ENCODE measurements at places on chromosomes 2 and 18.

GRCh38 chr2:32941944-32942690 is 4.6 kb upstream of the LTBP1 start:
- no peak for DNase-seq

DNA sequence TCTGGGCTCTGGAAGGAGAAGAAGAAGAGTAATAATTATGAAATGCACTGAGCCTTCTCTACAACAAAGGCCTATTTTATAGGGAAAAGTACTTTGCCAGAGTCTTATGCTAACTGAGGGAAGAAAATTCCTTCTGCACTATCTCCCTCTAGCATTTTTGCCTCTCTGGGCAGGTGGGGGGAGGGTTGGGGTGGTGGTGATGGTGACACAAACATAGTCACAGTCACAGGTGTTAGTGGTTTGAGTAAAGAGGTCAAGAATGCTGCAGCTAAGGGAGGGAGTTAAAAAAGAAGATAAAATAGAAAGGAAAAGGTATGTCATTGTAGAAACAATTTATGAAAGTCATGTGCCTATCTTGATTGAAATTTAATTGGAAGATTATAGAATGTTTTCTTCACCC is 140.8 kb upstream of the COL3A1 start:
- DNase-seq, result no peak

DNA sequence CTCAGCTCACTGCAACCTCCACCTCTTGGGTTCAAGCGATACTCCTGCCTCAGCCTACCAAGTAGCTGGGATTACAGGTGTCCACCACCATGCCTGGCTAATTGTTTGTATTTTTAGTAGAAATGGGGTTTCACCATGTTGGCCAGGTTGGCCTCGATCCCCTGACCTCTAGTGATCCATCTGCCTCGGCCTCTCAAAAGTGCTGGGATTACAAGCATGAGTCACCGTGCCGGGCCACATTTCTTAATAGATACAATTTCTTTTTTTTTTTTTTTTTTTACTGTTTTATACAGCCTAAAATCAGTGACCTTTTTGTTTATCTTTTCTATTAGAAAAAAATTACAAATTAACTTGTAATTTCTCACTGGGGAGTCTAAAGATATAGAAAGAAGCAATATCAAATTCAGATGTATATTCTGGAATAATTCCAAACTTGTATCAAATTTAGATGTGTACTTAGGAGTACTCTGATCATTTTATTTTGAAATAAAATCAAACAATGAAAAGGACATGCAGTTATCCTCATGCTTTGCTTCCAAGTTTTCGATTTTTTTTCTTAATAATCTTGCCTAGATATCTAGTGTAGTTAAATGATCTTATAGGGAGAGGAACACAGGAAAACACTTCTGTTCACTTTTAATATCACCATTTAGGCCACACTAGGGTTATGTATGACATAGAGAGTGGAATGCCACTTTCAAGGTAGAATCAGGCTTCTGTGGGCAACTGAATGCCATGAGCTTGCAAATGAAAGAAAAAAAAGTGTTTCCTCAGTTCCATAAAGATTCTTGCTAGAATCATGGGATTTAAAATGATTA is 1089.3 kb downstream of the SUCLG1 start:
- DNase-seq, result no peak

DNA sequence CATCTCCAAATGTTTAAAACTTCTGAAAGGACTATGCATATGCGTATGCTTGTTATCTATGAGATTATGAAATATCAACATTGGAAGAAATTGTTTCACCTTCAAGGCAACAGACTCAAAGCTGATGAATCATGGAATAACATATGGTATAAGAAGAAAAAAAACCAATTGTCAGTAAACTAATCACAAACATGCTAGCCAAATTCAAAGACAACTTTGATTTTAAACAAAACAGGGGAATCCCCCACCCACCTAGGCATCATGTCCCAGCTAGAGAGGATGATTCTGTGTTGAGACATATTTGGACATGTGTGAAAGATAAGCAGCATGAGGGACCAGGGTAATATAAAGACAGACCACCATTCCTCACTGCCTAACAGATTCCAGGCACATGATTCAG is 147.7 kb downstream of the WDPCP start:
- no peak for DNase-seq

DNA sequence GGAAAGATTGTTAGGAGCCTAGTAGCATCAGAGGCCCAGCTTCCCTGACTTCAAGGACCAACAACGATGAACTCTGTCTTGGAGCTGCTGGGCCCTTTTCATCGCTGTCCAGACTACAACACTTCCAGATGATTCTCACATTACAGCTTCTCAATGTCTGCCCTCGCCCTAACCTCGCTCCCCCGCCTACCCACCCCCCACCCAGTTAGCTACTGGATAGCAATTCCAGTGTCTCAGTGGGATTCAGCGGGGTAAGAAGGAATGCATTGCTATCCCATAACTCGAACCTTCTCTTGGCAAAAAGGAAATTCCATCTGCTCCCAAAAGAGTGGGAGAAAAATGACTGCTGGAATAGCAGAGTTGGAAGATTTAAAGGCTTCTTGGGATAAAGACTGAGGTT is 65.0 kb downstream of the RPL37A start:
- no peak for DNase-seq

DNA sequence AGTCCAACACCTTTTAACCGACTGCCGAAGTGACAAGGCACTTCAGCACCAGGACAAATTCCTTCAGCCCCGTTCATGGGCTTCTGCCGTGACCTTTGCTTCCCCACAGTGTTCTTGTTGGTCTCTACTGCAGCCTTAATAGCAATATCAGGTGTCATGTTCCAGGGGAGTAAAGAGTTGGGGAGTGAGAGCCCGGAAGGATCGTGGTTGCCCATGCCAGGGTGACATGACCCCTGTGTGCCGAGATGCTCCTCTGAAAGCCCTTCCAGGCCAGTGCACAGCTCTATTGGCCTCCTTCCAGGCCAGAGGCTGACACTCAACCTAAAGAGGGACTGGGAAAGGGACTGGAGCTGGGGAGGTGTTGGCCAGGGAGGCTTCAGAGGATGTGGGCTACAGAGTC is 279.2 kb downstream of the CYRIA start:
- DNase-seq, result no peak

DNA sequence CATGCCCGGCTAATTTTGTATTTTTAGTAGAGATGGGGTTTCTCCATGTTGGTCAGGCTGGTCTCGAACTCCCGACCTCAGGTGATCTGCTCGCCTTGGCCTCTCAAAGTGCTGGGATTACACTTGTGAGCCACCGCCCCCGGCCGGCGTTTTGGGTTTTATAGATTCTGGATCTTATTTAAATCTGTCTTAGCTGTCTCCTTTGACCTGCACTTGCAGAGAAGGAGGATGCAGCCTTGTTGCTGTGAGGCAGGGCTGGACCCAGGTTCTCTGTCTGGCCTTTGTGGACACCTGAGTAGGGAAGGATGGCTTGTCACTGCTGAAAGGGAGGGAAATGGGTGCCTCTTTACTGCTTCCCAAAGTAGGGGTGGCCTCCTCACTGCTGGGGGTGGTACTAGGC is 83.0 kb upstream of the HS6ST1 start:
- no peak for DNase-seq

DNA sequence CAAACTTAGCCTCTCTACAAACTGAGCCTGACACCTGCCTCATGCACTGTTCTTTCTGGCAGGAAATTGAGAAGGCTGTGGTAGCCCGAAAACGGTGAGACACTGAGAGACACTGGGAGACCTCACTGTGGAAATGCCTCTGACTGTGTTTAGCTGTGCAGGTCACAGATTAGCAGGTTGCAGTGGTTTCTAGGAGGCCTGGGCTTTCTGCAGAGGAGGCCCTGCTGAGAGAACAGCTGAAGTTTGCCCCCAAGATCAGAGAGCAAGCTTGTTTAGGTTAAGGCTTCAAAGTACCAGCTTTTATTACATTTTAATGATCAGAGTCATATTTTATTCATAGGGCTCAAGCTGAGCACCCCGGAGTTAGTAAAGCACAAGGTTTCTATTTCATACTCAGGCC is 68.7 kb upstream of the LYPD6 start:
- DNase-seq, result no peak

DNA sequence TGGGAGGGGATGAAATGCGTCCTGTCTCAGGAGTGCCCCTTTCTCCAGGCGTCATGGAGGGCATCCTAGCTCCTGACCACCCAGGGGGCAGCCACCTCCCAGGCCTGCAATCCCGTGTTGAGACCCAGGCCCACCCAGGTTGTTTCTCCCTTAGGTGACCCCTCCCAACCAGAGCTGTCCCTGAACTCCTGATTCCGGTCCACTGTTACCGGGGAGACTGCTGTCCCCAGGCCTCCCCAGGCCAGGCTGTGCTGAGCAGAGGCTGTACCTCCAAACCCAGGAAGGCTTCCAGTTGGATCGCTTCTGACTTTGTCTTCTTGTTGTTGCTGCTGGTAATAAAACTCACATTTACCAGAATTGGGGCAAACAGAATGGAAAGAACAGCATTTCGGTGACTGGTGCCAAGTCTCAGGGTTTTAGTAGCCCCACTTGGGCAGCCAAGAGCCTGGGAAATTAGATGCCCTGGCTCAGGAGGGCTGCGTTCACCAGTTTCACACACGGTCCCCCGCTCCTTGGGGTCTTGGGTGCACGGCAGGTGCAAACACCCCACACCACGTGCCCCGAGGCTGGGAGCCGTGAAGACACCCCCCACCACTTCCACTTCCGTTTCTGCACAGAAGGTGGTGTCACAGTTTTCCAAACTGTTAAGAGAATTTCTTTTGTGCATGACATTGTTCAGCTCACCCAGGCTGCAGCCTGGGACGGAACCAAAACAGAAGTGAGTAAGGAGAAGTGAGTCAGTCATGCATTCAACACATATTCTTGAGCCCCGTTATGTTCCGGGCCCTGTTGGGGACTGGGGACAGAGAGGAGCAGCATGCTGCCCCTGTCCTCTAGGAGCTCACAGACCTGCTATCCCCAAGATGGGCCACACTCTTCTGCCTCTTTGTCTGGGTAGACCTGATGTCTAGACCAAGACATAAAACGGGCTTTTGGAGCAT is 29.4 kb downstream of the ITM2C start:
- no peak for DNase-seq

- no peak for DNase-seq
Measured at GRCh38 chr2:240386326-240386725, 49.1 kb upstream of the GPC1 start.

DNA sequence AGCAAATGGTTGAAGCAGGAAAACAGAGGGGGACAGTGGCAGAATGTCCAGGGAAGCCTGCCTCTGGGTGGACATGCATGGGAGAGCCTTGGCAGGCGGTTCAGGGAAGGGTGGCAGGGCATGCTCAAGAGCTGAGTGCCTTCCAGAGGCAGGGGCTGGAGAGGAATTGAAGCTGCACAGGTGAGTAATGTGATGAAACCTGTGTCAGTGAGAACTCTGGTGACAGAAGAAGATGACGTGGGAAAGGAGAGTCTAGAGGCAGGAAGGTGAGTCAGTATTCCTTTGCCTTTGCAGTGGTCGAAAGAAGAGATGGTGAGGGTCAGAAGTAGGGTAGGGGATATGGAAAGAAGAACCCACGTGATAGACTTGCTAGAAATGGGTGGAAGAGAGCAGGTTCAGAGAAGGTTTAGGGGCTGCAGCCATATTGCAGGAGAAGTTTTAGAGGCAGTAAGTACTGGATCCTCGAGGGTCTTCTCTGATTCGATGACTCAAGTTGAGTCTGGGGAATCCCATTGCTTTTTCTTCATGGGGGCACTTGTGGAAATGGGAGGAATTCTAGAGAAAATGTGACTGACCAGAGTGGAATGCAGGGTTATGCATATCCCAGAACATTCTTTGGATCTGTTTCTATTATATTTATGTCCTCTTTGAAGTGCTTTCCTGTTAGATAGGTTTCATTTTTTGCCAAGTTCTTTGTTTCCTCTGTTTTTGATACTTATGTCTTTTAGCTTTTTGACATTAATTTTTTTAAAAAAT is 37.4 kb downstream of the TMEM87B start:
- no peak for DNase-seq

- DNase-seq, result no peak
Measured at GRCh38 chr2:240165034-240165433, 24.6 kb upstream of the OTOS start.
